ENCODE measurements at places on chromosomes 13 and 19. TPM values are rescaled to one million over a fixed set of nuclear protein-coding genes. Genes with fewer than 3 reads are reported as not detected.

OR7D2 gene
- not detected for total RNA-seq

SERTM1 gene
- 0.52 TPM for total RNA-seq

B3GNT3 gene
- not detected for total RNA-seq

VAV1 gene
- 4.7 TPM for total RNA-seq

SIGLEC9 gene
- total RNA-seq, result under 0.01 TPM

KLF1 gene
- 2.1 TPM for total RNA-seq

ZNF208 gene
- total RNA-seq, result 1.0 TPM

FREM2 gene
- 7.8 TPM for total RNA-seq

CYP2B6 gene
- not detected for total RNA-seq

PLIN5 gene
- total RNA-seq, result 2.1 TPM

LIG1 gene
- total RNA-seq, result 14.6 TPM

OR10H1 gene
- total RNA-seq, result not detected

ATP8B3 gene
- total RNA-seq, result 0.52 TPM

TSSK6 gene
- total RNA-seq, result not detected

PPP1R13L gene
- not detected for total RNA-seq

IL12RB1 gene
- 0.52 TPM for total RNA-seq

CHST8 gene
- not detected for total RNA-seq

CRX gene
- total RNA-seq, result not detected

REEP6 gene
- 2.1 TPM for total RNA-seq

PRDX2 gene
- total RNA-seq, result 207 TPM

ZNF28 gene
- total RNA-seq, result 3.1 TPM

MIDN gene
- 5.2 TPM for total RNA-seq

TTYH1 gene
- 1.0 TPM for total RNA-seq

ZNF471 gene
- 2.6 TPM for total RNA-seq

KCNN1 gene
- total RNA-seq, result 0.52 TPM

SYNGR4 gene
- total RNA-seq, result not detected

FPR3 gene
- 0.52 TPM for total RNA-seq

CD33 gene
- 0.52 TPM for total RNA-seq

MEDAG gene
- 11.5 TPM for total RNA-seq

MEIS3 gene
- total RNA-seq, result 9.4 TPM

SSC5D gene
- 17.7 TPM for total RNA-seq
